ENCODE measurements at places on chromosomes 3 and 15.

DNA sequence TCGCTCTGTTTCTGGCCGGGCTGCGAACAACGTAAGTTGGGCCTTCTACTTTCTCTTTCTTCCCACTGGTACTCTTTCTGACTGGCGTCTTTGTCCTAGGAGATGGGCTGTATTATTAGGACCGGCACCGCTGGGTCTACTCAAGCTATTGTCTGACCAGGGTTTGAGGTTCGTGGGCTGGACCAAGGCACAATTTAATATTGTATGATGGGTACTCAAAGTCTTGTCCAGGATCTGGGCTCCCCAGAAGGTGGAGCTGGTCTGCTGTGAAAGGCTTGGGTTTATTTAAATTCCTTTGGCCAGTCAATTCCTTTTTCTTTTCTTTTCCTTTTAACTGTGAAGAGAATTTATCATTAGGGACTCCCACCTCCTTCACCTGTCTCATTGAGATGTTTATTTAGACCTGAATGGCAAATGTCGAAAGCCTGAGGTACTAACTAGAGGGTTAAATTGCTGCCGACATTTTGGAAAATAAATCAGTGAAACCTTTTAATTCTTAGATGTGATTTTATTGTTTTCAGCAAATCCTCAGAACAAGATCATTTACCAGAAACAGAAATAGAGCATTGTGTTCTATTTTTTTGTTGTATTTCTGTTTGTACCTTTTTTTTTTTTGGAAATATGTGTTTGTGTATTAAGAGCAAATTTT lies 410 bp downstream of the LRRC49 start:
- no peak for DNase-seq

DNA sequence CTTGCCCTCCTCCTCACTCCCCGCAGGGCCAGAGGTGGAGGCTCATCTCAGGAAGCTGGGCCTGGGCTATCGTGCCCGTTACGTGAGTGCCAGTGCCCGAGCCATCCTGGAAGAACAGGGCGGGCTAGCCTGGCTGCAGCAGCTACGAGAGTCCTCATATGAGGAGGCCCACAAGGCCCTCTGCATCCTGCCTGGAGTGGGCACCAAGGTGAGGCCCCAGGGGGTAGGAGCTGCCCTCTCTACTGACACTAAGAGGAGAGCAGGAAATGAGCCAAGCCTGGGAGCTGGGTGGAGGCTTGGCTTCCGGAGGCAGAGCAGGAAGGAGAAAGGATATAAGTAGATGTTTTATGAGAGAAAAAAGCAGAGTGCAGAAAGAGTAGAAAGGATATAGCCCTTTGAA lies 4.9 kb downstream of the OGG1 start:
- DNase-seq, result no peak

DNA sequence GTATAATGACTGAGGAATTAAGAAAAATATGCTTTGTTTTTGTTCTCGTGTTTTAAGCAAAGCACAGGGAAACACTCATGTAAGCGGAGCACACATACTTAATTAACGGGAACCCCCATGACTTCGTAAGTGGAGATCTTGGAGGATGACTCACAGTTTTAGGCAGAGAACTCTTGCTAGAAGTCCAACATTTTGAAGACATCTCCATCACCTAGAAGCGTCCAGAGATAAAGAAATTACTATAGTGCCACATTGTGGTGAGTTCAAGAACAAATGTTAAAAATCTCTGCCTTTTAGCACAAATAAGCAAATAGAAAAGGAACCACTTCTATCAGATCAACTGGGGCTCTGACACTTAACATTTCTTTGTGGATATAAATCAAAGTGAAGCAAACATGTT lies 194.1 kb upstream of the ARHGEF26 start:
- no peak for DNase-seq

DNA sequence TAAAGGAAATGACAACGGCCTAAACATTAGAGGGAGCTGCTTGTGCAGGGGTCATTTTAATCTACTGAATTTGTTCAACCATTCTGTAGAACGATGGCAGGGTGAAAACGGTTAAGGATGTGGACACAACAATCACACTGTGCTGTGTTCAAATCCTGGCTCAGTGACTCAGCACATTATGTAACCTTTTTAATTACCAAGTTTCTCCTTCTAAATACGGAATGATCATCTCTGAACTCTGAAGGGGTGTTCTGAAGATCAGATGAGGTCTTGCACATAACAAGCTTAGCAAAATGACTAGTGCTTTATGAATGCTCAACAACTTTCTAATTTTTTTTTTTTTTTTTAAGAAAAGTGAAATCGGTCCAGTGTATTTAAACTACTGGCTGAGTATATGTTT lies 592.8 kb downstream of the FOXP1 start:
- DNase-seq, result no peak
